ENCODE measurements at places on chromosomes 5 and 9.

- no peak for DNase-seq
Observed at GRCh38 chr5:159244890-159245289, 18.2 kb upstream of the UBLCP1 start.

- no peak for DNase-seq
Observed at GRCh38 chr9:116466271-116467235, 220.6 kb upstream of the TRIM32 start.

DNA sequence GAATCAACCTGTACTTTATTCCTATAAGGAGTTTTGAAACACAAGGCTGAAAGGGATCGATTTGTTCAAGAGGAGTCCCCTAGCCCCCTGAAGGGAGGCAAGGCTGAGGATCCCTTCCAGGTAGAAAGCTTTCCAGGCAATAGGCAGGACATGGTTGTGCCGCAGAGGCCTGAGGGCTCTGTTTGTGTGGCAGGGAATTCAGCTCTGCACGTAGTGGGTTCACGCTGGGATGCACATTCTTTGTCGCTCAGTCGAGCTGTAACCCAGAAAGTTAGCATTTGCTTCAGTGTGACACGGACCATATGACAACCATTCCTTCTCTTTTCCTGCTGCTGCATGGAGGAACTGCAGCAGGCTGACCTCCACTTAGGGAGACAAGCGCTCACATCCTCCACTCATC is 65.6 kb upstream of the TRIO start:
- DNase-seq, result no peak

DNA sequence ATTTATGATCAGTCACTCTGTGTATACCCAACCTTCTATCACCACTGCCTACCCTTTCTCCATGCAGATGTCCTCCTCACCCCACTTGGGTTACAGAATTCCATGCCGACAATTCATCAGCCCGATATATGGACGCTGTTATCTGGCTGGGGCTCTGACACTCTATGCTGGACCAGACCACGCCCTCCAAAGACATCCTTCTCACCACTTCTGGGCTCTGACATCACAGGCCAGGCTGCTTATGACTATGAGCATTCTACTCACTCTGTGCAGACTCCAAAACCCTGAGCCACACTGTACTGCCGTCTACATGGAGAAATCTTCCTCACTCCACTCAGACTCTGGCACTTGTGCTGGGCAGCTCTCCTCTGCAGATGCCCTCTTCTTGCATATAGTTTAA is 7.6 kb upstream of the AK3 start:
- DNase-seq, result no peak

DNA sequence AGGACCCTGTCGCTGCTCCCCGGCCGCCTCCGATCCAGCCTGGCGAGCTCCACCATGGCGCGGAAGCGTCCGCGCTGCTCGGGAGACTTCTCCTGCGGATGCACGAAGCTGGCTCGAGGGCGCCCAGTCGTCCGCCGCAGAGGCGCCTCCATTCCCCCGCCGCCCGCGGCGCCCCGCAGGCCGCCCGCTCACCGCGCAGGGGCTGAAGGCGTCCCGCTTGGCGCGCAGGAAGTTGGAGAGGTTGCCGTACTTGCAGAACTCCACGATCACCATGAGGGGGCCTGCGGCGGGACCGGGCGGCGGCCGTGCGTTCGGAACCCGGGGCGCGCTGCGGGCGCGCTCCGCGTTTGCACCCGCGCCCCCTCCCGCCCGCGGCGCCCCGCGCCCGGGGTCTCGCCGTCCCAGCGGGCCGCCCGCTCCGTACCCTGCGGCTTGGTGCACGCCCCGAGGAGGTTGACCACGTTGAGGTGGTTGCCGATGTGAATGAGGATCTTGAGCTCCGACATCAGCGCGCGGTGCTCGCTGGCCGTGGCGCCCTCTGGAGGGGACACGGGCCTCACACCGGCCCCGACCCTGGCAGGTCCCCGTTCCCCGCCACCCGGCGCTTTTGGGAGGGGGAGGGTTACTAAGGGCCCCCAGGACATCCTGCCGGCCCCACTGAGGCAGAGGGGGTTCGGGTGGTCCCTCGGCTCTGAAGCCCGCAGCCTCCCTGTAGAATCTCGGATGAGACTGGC is 27.7 kb upstream of the SCGB3A1 start:
- DNase-seq, result no peak

GRCh38 chr9:109969011-109969410 is 189.0 kb downstream of the PALM2AKAP2 start:
- no peak for DNase-seq

DNA sequence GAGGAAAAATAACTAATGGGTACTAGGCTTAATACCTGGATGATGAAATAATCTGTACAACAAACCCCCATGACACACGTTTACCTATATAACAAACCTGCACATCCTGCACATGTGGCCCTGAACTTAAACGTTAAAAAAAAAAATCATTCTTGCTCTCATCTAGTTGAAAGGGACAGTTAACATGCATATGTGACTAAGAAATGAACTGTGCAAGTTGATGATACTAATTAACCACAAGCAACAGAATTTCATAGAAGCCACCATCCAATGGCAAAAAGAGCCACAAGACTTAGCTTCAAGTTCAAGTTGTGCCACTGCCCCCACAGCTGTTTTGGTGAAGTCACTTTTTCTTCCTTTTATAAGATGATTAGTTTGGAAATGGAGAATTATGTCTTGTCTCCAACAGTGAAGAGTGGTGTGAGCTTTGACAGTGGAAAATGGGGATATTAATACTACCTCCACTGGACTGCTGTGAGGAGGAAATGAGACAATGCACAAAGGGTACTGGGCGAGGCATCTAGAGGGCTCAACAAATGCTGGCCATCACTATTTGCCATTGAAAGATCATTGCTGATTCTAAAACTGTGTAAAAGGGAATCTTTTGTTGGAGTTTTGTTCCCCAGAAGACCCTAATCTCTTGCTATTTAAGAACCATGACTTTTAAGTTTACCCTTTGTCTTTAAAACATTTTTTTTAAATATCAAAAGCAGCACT is 202.1 kb downstream of the EBF1 start:
- DNase-seq, result no peak

DNA sequence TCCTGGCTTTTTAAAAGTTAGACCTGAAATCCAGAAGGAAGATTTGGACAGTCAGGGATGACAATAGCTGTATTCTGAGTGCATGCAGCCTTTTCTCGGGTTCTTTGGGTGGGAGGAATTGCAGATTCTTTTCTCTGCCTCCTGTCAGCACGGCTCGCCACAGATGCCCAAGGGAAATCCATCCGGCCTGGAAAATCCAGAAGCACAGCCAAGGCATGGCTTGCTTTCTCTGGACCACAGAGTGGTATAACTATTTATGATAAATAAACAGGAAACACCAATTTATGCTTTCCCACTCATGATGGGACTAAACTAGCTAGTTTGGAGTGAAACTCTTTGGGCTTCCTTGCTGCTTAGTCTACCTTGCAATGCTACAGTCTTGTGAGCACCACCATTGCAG is 59.1 kb downstream of the C9orf152 start:
- no peak for DNase-seq

DNA sequence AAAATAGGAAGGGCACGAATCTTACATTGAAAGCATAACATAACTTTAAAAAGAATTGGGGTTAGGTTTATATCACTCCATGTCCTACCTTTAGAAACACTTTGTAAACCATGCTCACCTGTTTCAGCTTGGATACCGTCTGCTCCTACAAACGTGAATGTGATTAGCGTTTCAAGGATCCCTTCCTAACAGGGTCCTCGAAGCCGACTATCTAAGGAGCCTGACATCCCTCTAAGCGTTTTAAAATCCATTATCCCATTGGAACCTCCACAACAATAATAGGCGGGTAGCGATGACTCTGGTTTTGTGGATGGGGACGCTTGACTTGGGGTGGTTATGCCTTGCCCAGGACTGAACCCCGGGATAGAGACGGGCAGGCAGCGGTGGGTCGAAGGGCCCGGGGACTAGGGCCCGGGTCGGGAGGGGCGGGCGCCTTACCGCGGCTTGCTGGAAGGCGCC is 937 bp downstream of the SVEP1 start:
- DNase-seq, result no peak

DNA sequence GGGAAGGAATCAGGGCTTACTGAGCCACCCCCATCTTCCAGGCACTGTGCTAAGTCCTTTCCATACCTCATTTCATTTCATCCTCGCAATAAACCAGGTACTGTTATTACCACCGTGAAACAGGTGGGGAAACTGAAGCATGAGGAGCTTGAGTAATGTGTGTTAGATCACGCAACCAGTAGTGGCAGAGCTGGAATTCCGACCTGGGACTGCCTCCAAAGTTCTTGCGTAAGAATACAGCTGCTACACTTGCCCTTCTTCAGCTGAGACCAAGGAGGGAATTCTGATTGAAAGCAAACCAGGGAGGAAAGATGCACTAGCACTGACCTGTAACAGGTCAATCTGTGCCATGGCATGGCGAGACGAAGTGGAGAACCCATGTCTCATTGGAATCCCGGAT is 113.4 kb upstream of the MSX2 start:
- no peak for DNase-seq

DNA sequence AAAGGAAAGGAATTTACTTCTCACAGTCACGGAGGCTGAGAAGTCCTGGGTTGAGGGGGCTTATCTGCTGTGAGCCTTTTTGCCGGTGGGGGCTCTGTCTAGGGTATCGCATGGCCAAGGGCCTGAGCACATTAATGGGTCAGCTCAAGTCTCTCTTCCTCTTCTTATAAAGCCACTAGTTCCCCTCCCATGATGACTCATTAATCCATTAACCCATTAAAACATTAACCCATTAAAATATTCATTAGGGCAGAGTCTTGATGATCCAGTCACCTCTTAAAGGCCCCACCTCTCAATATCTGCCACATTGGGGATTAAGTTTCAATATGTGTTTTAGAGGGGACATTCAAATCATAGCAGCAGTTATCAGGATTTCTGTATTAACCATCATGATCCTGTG is 406.3 kb downstream of the SPOCK1 start:
- DNase-seq, result no peak

DNA sequence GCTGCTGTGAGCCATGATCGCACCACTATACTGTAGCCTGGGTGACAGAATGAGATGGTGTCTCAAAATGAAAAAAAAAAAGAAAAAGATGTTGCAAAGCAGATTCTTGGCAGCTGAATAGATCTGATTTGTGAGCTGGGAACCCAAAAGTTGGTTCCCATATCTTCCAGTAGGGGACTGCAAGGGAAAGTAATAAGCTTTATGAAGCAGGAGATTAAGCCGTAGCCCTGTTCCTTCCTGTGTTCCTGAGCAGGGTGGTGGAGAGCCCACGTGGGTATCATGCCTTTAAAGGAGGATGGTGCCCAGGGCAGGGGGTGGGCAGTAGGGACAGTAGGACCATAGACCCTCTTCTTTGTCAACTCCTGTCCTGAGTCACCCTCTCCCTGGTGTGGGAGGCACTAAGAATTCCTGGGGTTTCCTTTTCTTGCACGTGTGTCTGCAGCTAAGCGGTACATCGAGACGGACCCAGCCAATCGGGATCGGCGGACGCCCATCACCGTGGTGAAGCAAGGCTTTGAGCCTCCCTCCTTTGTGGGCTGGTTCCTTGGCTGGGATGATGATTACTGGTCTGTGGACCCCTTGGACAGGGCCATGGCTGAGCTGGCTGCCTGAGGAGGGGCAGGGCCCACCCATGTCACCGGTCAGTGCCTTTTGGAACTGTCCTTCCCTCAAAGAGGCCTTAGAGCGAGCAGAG is 37.9 kb downstream of the STOM start:
- DNase-seq, result no peak

GRCh38 chr9:33628865-33629410 is 104.9 kb downstream of the ANKRD18B start:
- no peak for DNase-seq

DNA sequence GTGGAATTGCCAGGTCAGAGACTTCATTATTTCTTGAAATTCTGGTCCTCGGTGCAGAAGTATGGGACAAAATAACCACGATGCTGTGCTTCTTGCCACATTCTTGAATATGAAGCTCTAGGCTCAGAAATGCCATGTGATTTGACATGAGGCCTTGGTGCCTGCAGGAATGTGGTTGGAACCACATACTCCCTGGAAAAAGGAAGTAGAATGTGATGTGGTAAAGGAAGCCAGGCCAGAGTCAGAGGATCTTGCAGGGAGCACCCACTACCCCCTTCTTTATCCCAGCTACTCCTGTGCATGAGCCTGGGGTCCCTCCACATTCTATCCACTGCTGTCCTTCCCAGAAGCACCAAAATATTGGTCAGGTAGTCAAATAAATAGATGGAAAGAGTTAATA is 80.9 kb downstream of the FOXD1 start:
- no peak for DNase-seq

DNA sequence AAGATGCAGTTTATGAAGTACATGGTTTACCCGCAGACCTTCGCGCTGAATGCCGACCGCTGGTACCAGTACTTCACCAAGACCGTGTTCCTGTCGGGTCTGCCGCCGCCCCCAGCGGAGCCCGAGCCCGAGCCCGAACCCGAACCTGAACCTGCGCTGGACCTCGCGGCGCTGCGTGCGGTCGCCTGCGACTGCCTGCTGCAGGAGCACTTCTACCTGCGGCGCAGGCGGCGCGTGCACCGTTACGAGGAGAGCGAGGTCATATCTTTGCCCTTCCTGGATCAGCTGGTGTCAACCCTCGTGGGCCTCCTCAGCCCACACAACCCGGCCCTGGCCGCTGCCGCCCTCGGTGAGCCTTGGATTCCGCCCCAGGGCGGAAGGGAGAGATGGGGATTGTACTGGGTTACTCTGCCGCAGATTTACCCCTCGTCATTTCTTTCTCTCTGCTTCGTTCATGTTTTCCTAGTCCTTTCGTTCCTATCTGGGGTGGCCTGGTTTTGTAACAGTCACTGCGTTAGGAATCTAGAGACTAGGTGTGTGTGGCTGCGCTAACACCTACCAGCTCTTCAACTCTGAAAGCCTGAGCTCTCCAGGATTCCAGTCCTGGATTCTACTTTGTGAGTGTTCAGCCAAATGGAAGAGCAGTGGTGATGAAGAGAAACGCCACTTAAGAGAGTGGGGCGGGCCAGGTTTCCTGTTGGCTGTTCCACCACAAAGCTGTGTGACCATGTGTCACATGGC is 638 bp downstream of the MRPS30 start:
- peak; percentile 85 for DNase-seq

DNA sequence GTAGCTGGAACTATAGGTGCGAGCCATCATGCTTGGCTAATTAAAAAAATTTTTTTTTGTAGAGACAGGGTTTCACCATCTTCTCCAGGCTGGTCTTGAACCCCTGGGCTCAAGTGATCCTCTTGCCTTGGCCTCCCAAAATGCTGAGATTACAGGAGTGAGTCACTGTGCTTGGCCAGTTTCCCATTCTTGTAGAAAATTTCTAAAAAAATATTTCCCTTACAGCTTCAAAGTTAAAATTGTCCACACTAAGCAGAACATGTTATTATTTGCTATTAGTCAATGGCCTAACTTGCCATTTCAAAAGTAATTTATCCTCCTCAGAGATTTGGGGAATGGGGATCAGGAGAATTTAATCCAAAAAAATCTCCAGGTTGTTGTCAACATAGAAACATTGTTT is 40.1 kb downstream of the SLC38A9 start:
- DNase-seq, result no peak
